Vagina (tissue), 2 donors: ENCODE measurements at places on chromosomes 5 and 9. TPM values are rescaled to one million over a fixed set of nuclear protein-coding genes. Genes with fewer than 3 reads are reported as not detected.

RANBP3L gene
- total RNA-seq, result 3.2 TPM

TAS2R1 gene
- total RNA-seq, result not detected

DNA sequence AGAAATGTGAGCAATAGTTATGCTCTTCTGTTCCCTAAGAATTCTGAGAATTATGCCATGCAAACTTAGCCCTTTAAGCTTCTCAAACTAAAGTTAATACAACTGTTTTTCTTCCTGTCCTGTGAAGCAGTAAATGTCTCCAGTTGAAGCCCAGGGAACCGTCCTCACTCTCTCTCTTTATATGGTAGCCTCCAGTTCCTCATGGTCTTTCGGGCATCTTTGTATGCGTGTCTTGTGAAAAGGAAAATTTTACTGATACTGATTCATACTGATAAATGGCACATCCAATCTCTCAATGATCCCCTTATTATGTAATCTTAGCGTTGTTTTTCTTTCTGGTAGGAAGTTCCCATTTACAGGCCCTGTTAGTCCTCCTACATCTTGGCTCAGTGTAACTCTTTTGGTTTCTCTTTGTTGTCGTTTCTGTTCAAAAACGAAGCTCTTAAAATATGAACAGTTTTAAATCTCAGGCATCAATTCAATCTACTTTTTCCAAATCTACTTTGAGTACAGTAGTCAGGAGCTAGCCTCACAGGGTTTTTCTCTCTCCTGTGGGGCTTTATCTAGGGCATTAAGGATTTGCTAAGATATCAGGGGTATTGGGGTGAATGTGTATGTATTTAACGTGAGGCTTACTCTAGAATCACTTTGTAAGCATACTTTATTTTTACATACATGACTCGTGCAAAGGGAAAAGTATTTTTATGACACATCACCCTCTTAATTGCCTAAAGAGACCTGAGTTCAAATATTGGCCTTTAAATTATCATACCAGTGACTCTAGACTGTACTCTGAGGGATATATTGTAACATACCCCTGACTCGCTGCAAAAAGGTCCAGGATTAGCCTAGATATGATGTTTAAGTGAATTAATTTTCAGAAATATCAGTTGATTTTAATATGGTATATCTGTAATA lies 258.0 kb downstream of the NR3C1 start:
- H3K27ac ChIP-seq, result peak overlapping the region; percentile 49
- no peaks in the 10 kb centered on the region for H3K27me3 ChIP-seq
- no peak for DNase-seq

DNA sequence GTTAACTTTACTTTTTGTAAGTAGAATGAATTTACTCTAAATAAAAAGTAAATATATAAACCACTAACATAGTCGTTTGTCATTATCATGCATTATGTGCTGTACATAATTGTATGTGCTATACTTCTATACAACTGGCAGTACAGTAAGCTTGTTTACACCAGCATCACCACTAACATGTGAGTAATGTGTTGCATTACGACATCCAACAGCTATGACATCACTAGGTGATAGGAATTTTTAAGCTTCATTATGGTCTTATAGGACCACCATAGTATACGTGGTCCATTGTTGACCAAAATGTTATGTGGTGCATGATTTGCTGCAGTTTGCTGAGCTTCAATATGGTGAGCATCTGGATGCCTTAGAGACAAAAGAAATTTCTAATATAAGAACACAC lies 819.1 kb upstream of the GRAMD2B start:
- DNase-seq, result no peak
- no peaks in the 10 kb centered on the region for H3K27me3 ChIP-seq
- no peak overlapping the region for H3K4me3 ChIP-seq

ZNF618 gene
- 7.4 TPM for total RNA-seq

PCDHA11 gene
- total RNA-seq, result not detected

- DNase-seq, result no peak
- H3K27ac ChIP-seq, result no peak overlapping the region
- no peak overlapping the region for H3K4me3 ChIP-seq
These were observed 47.7 kb downstream of the MTMR12 start for GRCh38 chr5:32264957-32265572.

GRCh38 chr5:33892620-33893137 lies 889 bp upstream of the ADAMTS12 start:
- no peaks in the 10 kb centered on the region for H3K27me3 ChIP-seq
- DNase-seq, result no peak
- no peaks in the 10 kb centered on the region for H3K36me3 ChIP-seq
- H3K4me3 ChIP-seq, result peak overlapping the region; percentile 39
- H3K27ac ChIP-seq, result peak overlapping the region; percentile 48

TNC gene
- total RNA-seq, result 18.7 TPM

PCDHGA11 gene
- total RNA-seq, result 6.6 TPM

DNA sequence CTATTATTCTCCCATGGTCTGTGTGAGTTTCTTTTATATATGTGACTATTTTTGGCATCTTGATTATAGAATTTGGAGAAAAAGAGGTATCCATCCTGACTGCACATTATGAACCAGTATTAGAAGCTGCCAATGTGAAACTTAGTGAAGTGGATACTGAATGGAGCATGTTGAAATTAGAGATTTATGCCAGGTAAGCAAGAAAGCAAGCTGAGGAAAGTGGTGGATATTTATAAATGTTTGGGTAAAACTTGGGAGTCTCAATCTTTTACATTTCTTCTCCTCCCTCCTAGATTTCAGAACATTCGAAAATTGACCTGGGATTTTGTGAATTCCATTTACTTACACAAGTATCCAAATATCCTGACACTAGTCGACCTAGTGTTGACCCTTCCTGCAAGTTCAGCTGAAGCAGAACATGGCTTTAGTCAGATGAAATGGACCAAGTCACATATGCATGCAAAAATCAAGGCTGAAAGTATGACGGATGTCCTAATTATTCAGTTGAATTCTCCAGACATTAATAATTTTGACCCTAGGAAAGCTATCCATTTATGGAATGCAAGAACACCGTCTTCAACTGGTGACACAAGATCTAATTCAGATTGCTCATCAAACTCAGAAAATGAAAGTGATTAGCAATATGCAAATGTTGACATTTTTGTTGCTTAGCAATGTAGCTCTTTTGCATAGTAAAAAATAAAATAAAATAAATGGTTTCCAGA lies 66.8 kb upstream of the IL7R start:
- no peaks in the 10 kb centered on the region for H3K36me3 ChIP-seq
- H3K4me3 ChIP-seq, result no peak overlapping the region
- H3K27ac ChIP-seq, result no peak overlapping the region
- no peaks in the 10 kb centered on the region for H3K4me1 ChIP-seq
- no peaks in the 10 kb centered on the region for H3K27me3 ChIP-seq

DNA sequence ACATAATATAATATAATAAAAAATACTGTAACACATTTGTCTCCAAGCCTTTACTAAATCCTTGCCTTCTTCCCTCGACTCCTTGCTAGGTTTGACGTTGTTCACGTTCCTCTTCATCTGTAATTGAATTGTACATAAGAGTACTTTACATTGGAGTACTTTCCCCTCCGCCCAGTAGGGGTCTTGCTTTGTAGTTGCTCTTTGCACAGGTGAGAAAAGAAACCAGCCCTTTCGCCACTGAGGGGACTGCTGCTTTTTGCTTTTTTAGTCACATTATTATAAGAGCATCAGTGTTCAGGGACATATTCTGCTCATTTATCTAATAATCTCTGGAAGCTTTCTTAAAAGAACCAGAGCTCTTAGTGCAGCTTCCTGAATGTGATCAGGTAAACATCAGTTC lies 115.0 kb downstream of the CETN3 start:
- DNase-seq, result no peak
- no peaks in the 10 kb centered on the region for H3K27me3 ChIP-seq
- H3K36me3 ChIP-seq, result no peaks in the 10 kb centered on the region
- H3K27ac ChIP-seq, result no peak overlapping the region
- H3K4me1 ChIP-seq, result no peaks in the 10 kb centered on the region

DNA sequence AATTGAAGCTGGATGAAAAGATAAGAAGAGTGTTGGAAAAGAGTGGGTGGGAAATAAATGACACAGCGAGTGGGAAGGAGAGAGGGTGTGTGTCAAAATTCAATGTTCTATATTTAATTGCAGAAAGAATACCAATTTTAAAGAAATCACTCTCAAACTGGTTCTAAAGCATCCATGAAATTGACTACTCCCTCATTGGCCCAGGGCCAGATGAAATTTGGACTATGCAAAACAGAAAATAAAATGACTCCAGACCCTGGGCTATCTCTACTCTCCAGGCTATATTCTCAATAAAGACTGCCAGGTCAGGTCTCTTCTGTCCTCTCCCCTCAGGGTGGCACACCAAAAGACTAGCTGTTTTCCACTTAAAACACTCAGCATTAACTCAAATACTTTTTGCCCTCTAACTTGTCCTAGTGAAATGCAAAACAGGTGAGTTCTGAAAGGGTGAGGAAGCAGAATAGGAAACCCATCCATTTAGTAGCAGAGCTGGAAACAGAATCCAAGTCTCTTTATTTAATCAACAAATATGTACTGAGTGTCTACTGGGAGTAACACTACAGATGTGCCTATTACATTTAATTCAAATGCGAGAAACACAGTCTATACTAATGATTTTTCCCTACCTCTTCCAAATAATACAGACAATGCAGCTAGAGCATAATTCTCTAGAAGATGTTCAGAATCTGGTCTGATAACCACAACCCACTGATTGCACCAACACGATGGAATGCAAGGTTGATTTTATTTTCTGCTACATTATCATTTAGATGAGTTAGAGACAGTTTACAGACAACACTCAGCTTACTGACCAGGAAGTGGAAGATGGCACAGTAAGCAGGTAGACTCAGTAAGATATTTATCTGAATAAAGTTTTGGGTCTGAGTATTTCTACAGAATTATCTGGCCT lies 42.1 kb downstream of the EFCAB9 start:
- H3K4me3 ChIP-seq, result no peak overlapping the region
- DNase-seq, result no peak
- H3K27ac ChIP-seq, result no peak overlapping the region
- no peaks in the 10 kb centered on the region for H3K4me1 ChIP-seq
- no peaks in the 10 kb centered on the region for H3K27me3 ChIP-seq

KIAA0825 gene
- total RNA-seq, result 2.5 TPM
